ENCODE measurements at places on chromosomes 3 and 15.
A peak's percentile ranks its signal among the peaks of the same experiment; 100 is the strongest.

DNA sequence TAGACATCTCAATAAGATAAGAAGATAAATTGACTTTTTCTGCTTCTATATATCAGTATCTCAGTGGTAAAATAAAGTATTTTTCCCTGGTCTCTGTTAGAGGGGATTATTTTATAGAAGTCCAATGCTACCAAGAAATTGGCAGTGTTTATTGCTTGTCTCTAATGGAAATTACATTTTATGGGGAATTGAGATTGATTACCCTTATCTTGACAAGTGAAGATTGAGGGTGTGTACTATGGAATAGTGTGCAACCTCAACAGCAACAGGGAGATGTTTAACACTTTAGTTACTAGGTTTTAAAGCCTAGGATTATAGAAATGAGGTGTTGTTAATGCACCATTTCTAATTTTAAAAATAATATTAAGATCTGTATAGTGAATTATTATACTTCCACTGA lies 154.8 kb upstream of the ROBO1 start:
- no peak for DNase-seq

GRCh38 chr3:99776516-99777209 lies 41.0 kb upstream of the CMSS1 start:
- no peak for DNase-seq

DNA sequence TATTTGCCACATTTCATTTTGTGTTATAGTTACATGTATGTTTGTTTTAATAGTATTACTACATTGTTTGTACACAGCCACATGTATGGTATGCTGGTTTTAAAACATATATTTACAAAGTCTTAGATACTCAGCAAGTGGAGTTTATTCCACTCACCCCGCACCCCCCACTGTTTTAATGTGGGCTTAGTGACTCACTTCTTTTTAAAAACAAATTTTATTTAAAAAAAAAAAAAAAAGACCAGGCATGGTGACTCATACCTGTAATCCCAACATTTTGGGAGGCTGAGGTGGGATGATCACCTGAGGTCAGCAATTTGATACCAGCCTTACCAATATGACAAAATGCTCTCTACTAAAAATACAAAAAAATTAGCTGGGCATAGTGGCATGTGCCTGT lies 26.9 kb upstream of the TJP1 start:
- no peak for DNase-seq

DNA sequence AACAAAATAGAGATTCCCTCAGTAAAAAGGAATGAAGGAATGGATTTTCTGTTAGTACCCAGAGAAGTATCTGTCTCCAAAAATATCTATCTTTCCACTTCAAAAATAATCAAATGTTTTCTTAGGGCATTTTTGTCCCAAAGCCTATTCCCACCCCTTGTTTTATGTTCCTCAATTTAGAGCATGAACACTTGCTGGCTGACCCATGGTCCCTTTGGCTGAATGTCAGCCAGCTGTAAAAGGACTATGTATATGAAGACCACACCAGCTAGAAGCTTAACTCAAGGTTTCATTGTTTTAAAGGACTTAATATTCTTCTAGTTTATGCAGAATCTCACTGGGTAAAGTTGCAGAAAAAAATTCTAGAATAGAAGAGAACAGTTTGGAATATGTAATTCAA lies 931.2 kb downstream of the MCTP2 start:
- no peak for DNase-seq

DNA sequence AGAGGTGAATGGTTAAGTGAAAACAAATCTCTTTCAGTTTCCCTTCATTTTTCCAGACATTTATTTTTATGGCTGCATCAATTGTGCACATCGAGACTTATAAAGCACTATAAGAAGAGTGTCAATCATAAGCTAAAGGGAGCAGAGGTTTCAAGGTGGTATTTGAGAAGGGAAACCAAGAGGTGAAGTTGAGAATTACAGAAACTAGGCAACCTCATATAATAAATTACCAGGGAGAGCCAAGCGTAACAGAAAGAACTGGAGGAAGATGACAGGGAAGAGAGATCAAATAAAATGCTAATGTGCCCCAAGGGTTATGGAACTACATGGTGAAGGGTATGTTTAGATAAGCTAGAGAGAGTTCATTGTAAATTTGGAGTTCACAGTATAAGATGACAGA lies 6.3 kb upstream of the CCDC54 start:
- DNase-seq, result no peak

- DNase-seq, result no peak
These were observed 257.1 kb upstream of the ROPN1 start for GRCh38 chr3:124249038-124249437.

DNA sequence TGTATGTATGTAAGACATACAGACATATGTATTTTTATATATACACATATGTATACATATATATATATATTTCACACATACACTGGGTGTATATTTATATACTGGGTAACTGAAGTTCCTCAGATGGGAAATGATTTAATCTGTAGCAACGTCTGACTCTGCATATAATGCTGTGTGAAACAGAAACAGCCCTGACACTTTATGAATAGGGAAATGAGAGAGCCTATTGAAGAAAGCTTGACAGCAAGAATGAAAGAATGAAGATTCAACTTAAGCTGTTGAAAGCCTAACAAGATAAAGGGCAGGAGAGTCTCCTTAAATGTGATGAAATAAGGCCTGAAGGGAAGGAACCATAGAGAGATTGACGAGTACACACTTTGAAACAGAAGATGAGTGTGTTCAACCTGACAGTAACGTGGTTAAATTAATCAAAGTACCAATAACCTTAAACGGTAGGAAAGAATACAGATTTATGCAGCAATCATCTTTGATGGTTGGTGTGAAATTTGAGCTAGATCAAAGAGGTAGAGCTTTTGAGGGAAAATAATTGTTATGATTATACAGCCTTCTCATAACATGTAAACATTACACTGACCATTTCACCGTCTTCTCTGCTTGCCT lies 169.9 kb downstream of the MECOM start:
- DNase-seq, result no peak

DNA sequence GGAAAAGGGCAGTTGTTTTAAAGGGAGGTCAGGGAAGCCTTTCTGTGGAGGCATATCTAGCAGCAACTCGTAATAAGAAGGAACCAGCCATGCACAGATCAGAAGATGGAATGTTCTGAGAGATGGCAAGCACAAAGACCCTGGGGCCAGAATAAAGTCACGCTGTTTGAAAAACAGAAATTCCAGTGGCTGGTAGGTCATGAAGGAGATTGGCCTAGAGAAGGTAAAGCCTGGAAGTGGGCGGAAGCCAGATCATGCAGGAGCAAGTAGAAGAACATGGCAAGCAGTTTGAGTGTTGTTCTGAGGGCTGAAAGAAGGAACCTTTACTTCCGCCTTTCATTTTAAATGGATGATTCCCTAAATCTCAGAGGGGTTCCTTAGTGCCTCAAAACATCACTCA lies 208.1 kb upstream of the PPP2R3A start:
- DNase-seq, result no peak

DNA sequence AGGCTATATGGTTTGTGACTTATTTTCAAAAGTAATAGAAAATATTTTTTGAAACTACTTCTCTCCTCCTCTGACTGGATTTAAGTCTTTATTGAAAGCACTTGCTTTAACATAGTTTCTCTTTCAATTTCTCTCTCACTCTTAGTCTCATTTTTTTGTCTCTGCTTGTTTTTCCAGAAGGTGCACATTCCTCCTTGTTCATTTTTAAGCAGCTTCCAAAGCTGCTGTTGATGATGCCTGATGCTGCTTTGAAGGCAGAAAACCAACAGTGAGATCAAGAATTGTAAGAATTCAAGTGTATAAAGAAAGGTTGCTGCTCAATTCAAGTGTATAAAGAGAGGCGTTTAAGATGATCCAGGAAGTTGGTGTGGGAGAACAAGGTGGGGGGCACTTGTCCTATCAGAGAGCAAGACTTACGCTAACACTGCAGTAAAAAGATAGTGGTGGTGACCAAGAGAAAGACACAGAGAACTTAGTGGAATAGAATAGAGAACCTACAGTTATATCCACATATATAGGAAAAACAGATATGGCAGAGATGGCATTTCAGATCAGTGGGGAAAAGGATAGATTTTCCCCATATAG lies 12.1 kb downstream of the NR2C2 start:
- DNase-seq, result no peak

DNA sequence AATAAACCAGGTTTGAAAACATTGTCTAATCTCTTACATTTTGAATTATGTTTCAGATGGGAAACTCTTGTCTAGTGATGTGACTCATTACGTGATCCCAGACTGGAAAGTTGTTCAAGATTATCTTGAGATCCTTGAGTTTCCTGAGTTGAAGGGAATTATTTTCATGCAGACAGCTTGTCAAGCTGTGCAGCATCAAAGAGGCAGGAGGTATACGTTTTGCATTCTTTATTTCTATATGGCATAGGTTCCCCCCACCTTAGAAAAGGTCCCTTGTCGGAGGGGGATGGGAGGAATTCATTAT lies 1.5 kb downstream of the DIS3L start:
- no peak for DNase-seq

DNA sequence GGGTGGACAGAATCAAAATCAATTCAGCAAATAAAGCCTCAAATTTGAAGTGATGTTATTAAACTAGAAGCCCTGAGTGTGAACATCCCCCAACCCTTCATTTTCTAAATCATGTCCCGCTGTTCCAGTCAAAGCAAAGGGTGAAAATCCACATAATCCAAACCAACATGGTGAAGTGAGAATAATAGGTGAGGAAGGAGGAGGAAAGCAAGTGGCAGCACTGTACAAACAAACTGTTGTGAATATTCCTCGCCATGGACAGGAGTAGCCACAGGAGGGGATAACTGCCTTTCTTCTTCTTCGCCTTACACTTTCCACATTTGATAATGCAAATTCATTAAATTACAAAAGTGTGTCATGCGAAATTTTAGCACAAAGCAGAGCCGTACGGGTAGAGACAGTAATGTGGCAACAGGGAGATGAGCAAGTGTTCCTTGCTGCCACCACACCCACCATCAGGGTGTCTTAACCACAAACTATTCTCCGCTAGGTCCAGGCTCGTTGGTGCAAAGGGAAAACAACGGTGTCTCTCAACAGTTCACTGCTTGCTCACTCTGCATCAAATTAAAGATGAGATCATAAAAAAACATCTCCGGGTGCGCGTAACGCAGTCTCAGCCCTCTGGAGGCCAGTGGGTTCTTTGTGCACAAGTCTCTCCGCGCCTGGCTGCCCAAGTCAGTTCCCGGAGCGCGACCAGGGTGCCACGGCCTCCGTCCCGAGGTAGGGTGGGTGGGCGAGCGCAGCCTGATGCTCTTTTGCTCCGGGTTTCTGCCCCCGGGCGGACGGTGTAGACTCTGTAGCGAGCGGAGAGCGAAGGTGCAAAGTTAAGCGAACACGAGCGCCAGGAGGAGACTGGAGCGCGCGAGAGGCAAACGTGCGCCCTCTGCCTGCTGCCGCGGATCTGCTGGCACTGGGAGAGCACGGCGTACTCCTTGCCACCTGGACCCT lies 6.7 kb downstream of the EPHA3 start:
- DNase-seq, result peak; percentile 5

DNA sequence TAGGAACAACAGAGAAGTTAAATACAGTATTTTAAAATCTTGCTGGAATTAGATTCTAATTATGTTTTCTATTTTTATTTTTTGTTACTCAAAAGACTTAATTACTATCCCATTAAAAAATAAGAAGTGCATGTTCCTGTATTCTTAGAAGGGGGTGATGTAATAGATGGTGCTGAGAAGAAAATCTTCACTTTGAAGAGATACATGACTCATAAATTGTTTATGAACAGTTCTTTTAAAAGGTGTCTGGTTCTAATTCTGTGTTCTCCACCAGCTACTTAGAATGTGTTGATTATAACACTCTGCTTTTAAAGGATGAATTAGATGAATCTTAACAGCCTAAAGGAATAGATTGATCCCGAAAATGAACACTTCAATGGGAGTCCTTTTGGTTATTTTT lies 8.2 kb downstream of the RCN2 start:
- DNase-seq, result no peak

DNA sequence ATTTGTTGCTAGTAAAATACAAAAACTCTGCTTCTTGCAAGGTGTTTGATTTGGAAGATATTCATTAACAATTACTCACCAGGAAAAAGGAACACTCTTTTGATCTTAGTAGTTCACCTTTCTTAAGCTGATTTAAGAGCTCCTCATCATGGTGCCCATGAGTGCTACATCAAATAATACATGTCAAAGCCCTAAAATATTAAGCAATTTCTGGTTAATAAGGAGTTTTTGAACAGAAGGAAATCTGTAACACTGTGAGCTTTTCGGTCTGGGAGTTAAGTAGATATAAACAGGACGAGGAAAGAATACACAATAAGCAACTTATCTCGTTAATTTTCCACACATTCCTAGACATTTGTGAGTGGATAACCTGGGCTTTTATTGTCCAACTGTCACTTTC lies 83.9 kb upstream of the DCBLD2 start:
- DNase-seq, result no peak

DNA sequence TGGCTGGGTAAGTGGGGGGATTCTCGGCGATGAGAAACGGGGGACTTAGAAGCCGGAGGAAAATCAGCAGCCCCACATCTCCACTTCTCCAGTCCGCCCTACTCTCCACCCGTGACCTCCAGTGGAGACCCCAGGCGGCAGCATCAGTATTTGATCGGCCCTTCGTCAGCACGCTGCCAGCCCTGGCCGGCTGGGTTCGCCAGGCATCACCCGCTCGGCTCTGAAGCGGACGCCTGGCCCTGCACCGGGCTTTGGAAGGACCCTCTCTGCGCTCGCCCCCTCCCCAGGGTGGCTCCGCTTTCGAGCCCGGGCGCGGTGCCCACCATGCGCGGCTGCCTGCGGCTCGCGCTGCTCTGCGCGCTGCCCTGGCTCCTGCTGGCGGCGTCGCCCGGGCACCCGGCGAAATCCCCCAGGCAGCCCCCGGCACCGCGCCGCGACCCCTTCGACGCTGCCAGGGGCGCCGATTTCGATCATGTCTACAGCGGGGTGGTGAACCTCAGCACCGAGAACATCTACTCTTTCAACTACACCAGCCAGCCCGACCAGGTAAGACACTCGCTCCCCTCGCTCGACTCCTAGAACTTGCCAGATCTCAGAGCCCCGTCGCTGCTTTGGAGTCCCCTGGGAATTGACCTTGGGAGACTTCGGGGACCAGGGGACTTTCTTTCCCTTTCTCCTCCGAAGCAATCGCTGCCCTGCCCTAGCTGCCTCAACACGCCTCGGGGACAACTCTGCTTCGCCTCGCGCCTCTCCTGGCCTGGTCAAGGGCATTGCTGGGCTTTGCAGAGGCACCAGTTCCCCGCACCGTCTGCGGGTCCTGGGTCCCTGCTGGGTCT lies 561 bp downstream of the SIDT1 start:
- no peak for DNase-seq

DNA sequence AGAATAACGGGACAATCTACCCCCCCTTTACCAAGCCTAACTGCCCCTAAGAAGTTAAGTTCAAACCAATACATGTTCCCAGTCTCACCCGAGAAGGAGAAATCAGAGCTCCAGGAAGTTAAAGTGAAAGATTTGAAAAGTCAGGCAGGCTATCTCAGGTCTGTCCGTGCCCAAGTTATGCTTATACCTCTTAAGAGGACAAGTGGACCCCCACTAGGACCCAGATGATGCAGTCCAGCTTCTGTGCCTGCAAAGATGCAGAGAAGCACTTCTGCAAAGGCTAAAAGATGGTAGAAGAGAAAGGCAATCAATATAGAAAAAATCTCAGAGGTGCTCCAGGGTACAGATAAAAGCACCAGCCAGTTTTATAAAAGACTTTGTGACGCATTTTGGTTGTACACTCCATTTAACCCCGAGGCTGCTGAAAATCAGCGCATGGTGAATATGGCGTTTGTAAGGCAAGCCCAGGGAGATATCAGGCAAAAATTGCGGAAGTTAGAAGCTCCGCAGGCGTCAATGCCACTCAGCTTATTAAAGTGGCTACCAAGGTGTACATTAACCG lies 9.8 kb upstream of the SLC9C1 start:
- DNase-seq, result no peak

- DNase-seq, result no peak
These were observed 103.3 kb downstream of the TPRA1 start for GRCh38 chr3:127487196-127487595.
